ENCODE measurements at places on chromosomes 5 and 9.

DNA sequence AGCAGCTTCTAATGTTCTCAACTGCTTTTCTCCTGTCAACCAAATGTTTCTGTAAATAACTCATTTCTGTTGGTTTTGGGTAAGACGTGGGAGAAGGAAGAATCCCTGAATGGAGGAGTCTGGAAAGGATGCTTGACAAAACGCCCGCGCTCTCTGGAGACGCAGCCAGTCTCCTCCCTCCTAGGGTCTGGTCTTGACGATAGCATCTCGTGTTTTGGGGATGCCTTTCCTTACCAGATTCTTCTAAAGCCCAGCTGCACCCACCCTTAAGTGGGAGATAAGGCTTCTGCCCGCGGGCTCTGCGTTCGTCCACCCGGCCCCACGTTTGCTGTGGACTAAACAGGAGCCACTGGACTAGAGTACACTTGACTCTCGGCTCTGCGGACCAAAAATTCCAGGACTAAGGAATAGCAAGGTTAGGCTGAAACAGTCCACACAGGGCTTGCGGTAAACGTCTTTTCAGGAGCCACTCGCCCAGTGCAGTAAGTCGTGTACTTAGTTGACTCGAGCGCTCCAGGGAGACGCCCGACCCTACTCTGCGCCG, 491 bp upstream of the CTSL start:
- DNase-seq: no peak

- no peak for DNase-seq
These were observed 199.0 kb upstream of the ADAMTS16 start for GRCh38 chr5:4941161-4941560.

- no peak for DNase-seq
These were observed at the start of gene SEMA5A for GRCh38 chr5:9545992-9546851. SEMA5A (minus strand) TSS chr5:9546075; CDS start chr5:9379946, 166,129 bp downstream.

DNA sequence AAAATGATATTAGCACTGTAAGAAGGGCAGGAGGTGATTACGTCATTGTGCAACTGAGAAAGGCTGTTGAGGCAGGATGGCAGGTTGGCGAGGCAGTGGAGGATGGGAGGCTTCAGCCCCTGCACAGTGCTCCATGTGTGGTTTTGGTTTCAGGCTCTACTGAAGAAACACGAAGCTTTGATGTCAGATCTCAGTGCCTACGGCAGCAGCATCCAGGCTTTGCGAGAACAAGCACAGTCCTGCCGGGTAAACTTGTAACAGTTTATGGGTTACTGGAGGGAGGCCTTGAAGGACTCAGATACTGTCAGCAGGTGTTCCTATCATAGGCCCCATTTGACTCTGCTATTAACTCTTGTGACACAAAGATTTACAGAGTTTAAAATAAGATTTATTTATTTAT, 35.1 kb downstream of the SPTAN1 start:
- DNase-seq: peak; percentile 28

DNA sequence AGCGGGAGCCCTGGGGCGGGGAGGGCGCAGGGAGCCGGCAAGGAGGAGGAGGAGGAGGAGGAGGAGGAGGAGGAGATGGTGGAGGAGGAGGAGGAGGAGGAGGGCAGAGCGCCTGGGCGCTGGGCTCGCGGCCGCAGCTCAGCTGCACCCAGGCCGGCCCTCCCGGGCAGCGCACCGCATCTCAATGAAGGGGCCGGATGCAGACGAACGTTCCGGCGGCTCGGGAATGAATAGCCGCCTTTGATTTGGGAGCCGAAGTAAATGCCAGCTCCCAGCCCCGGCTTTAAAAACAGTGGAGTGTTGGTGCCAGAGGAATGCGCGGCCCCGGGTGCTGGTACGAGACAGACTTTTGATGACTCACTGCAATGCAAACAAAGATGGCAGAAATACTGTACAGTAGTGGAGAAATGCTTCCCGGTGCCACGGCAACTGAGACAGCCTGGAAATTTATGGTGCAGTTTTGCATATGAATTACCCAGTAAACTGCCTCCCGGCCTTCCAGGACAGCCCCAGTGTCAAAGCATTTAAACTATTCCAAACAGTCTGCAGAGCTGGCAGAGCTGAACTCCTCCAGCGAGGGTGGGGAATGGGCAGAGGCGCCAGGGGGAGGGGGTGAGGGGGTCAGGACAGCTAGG, 43.1 kb downstream of the NACC2 start:
- DNase-seq: no peak

DNA sequence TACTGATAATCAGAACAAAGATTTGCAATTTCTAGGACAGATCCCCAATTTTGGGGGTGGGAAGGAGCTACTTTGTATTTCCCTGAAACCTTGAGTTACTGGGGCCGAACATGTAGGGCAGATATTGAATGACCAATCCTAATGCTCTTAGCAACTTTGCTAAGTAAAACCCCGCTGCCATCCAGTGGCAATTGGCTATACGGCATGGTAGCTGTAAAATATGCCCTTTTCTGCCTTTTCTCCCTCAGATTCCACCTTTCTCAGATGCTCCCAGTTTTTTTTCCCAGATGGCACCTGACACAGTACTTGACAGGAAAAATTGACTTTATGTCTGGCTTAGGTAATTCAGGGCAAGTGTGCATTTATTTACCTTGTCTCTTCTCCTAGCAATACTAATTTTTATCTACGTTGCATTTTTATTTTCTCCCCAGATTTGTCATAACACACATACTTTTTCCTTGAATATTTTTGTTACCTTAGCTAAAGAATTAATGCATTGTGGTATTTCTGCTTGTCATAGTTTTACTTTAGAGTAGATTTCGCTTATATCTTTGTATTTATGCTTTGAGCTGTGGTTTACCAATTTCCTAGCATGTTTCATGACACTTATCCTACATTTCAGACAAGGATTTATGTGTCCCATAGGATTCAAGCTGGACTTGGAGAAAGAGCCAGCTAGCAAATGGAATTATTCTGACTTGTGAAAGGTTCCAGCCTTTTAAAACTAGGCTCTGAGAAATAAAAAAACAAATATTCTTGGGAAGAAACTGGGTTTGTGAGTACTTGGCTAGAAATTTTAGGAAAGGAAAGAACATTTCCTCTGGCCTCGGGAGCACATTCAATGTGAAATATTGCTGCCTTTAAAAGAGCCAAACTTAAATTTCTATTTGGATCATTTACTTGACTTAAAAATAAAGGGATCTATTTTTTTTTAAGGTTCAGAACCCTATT, 37.4 kb downstream of the PIK3R1 start:
- peak; percentile 71 for DNase-seq

DNA sequence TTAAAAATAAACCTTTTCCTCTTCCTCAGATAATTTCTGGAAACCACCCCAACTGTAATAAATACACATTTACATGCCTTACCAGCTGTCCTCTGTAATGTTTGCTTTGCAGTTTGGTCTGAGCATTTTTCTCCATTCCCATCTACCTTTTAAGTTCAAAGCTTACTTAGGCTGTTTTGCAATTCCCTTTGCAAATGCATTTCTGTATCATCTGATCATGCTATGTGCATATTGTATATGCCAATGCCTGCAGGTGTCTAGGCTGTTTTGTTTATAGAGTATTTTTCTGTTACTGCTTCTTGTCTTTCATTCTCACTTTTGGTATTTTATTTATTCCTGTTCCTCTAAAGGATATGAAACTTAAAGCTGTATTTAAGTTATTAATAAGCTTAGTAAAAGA, 86.3 kb downstream of the SLC44A1 start:
- DNase-seq: no peak

DNA sequence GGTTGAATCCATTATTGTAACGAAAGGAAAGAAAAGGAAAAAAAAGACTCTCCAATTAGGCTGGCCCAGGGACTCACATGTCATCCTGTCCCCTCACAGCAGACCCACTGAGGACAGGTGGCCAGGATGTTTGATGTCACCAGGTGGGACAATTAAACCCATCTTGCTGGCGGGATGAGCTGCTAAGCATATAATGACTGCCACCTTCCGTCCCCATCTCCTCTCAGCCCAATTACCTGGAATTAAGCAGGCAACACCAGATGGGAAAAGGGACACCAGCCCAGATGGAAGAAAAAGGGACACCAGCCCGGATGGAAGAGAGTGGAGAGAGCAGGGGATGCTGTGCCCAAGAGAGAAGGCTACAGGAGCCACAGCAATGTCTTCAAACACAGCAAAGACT, 116.6 kb upstream of the SARDH start:
- DNase-seq: peak; percentile 4

- DNase-seq: no peak
These were observed 476.6 kb upstream of the WWC1 start for GRCh38 chr5:167814828-167815227.

DNA sequence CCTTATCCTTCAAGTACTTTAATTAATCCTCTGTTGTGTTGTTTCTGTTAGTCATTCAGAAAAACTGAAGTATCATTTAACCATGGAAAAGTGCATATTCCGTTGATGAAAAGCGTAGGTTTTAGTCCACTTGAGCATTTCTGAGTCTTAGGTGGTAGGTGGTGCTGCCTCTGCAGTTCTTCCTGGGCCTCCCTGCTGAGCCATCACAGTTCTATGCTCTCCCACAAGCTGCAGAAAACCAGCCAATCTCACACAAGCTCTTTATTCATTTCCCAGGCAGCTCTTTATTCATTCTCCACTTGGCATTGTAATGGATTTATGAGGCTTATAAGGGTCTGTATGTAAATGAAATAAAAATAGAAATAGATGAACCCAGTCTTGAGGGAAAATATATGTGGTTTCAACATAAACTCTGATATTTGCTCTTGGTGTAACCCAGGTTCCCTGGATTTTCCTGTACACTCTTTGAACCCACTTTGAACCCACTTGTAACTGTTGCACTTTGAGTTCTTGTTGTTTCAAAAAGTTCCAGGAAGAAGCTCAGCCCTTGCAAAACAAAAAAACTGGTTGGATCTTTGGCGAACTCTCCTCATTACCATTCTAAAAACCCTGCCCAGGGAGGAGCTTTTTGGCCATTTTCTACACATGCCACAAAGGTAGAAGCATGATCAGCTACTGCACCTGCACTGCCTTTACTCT, 56.0 kb downstream of the ZNF510 start:
- DNase-seq: no peak

DNA sequence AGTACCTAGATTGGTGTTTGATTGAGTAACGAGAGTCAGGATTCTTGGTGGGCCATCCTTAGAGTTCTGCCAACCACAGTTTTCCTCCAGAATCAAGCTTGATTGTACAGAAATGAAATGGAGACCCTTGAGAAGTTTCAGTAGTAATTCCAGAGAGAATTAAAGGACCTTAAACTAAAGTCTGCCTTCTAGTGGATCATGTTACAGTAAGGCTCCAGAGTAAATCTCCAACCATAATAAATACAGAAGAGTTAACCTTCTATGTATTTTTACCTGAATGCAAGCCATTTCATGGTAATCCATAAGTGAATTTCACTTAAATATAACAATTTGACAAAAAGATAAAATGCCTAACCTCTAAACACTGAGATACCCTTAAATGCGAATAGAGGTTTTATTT, 53.0 kb upstream of the CNTLN start:
- DNase-seq: no peak

DNA sequence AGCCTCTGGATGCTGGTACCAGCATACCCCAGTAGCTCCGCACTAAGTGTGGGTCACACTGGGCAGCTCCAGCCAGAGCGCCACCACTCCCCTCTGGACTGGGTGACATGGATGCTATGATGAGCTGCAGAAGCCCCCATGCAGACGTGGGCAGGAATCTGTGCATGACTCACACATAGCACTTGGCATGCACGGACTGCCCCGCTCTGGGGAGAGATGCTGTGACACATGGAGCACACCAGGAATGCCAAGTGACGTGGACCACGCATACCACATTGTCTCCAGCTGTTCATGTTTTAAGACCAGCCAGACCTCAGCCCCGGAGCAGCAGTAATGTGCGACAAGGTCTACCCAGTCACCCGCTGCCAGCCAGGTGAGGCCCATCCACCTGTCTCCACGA, 64.1 kb downstream of the SEMA4D start:
- DNase-seq: no peak

DNA sequence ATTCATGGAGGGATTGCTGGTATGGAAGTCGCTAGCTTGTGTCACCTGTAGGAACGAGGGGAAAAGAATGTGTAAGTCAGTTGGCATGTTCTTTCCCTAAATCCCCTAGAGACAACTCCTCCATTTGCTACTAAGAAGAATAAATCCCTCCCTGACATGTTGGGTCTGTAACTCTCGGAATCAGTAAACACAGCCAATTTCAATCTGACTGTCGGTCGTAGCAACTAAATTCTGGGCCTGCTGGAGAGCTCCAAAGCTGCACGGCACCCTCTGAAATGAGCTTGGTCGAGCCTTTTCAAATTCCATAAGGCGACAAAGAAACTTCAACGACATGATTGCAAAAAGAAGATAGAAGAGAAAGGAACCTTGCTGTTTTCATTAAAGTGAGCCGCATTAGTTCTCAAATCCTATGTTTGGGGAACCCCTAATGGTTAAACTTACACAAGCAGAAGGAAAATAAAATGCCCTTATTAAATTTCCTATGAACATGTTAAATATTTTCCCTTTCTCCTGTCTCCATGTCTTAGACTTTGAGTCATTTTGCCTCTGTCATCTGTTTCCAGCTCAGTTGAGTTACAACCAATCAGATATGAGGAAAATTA, 735.8 kb upstream of the WWC1 start:
- no peak for DNase-seq

DNA sequence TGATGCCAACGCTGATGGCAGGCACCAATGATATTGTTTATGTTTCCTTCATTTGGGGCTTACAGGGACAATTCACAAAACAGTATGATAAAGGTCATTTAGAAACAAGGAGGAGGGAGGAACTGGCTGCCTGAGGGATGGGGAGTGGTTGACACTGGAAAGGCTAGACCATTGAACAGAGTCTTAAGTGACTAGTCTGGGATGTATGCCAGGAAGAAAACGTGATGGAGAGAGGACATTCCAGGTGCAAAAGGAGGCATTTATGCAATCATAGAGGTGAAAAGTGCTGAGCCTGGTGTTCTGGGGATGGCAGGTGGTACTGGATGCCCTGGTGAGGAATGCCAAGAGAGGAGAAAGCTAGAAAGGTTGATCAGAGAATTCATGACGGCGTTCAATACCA, 153.4 kb downstream of the ZNF462 start:
- DNase-seq: no peak

GRCh38 chr9:26057050-26057449, 378.8 kb upstream of the TUSC1 start:
- DNase-seq: no peak

DNA sequence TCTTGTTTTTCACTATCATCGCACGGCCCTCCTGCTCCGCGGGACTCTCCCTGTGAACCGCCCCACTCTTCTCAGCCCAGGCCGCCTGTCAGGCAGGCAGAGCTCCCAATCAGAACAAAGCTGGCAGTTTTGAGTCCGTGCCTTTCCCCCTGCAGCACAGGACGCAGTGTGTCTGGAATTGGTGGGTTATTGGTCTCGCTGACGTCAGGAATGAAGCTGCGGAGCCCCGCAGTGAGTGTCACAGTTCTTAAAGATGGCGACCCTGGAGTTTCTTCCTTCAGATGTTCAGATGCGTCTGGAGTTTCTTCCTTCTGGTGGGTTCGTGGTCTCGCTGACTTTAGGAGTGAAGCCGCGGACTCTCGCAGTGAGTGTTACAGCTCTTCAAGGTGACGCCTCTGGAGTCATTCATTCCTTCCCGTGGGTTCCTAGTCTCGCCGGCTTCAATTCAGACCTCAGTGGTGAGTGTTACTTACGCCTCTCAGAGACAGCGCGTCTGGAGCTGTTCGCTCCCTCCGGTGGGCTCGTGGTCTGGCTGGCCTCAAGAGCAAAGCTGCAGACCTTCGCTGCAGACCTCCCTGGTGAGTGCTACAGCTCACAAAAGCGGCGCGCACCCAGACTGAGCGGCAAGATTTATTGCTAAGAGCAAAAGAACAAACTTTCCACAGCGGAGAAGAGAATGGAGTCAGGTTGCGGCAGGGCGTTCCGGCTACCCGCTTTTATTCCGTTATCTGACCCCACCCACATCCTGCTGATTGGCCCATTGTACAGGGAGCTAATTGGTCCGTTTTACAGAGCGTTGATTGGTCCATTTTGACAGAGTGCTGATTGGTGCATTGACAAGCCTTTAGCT, 7.4 kb downstream of the ZDHHC11B start:
- DNase-seq: no peak

All from CD8-positive, alpha-beta T cell (primary cell).